ENCODE measurements at places on chromosomes 7 and 10. TPM values are rescaled to one million over a fixed set of nuclear protein-coding genes. Genes with fewer than 3 reads are reported as not detected.

The RP9 gene
- total RNA-seq = 13.9 TPM

The HOXA7 gene
- not detected for total RNA-seq

The MRC1 gene
- total RNA-seq = not detected

The CACNB2 gene
- total RNA-seq = not detected

The ABCC2 gene
- 2.2 TPM for total RNA-seq

The RBP3 gene
- not detected for total RNA-seq

The DYNC1I1 gene
- not detected for total RNA-seq

The PRSS2 gene
- total RNA-seq = not detected

The MACC1 gene
- total RNA-seq = not detected

The ABLIM1 gene
- 68.3 TPM for total RNA-seq

The RPEL1 gene
- total RNA-seq = not detected

The ITPRID1 gene
- not detected for total RNA-seq

The HOXA1 gene
- 0.22 TPM for total RNA-seq

The SOSTDC1 gene
- total RNA-seq = not detected

The ZPBP gene
- total RNA-seq = not detected

The NT5C3A gene
- total RNA-seq = 53.1 TPM

The AKR1E2 gene
- total RNA-seq = 8.2 TPM

The STOX1 gene
- 0.37 TPM for total RNA-seq

The PCLO gene
- not detected for total RNA-seq

The RBM20 gene
- total RNA-seq = 0.27 TPM

The ATG9B gene
- total RNA-seq = 6.9 TPM

The ANKMY2 gene
- 8.5 TPM for total RNA-seq

The TMEM130 gene
- not detected for total RNA-seq

The SHTN1 gene
- total RNA-seq = 0.10 TPM

The CALML3 gene
- total RNA-seq = not detected

The SLC13A1 gene
- total RNA-seq = not detected

The PKD1L1 gene
- 0.07 TPM for total RNA-seq

The MET gene
- total RNA-seq = 0.71 TPM

The CYP26A1 gene
- total RNA-seq = not detected

The ADAM8 gene
- total RNA-seq = 302 TPM

The ZCWPW1 gene
- 2.4 TPM for total RNA-seq

The NPSR1 gene
- not detected for total RNA-seq

The CFAP46 gene
- not detected for total RNA-seq
